PC-3 (cell line): ENCODE measurements at places on chromosomes 12 and 14.

DNA sequence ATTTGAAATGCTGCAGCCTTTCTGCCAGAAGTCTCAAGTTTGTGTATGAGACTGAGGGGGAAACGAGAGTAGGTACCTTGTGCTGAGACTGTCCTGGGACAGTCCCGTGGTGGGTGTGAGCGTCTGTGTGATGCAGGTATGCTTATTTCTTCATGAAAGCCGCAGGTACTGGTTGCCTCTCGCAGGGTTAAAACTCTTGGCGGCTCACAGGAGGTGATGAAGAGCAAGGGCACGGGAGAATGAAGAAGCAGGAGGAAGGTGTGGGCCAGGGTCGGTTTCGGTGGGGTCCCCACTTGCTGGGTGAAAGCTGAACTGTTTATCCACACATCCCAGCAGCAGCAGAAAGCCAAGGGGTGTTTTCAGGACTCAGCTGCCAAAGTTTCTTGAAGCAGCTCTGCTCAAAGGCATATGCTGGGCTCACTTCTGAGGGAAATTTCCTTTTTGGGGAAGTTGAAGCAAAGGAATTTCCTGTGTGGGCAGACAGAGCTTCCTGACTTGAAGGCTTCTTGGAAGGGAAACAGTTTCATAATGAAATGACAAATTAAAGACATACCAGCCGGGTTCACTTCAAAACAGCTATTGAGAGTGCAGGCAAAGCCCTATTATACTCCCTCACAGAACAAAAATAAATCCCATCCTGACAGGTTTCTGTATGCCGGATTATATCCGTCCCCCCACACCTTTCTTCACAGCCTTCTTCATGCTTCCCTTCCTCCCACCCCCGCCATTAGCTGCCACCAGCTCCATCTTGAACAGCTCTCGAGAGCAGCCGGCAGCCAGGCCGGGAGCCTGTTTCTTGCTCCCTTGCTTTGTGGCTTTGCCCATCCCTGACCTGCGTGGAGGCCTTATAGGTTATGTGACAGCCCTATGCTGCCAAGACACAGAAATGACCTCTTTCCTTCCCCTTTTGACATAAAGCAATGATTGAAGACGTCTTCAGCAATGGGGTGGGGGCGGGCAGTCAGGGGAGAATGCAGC, 116.6 kb downstream of the ETV6 start:
- no peak for DNase-seq

DNA sequence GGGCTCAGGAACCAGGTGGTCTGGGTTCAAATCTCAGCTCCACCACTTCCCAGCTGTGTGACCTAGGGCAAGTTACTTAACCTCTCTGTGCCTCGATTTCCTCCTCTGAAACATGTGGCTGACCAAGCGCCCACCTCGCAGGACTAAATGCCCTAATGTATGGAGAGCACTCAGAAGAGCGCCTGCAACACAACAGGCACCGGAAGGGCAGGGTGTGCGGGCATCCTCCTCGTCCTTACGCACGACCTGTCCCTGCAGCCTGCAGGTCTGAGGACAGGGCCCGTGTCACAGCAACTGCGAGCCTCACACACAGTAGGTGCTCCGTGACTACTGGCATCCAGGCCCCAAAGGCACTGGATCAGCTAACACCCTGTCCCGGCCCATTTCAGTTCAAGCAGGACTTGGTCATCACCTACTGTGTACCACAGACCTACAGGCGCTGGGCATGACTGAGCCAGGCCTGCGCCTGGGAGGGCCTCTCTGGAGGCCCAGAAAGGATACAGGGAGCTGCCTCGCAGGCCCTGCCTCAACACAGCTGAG, 131.5 kb downstream of the NCOR2 start:
- no peak for DNase-seq

DNA sequence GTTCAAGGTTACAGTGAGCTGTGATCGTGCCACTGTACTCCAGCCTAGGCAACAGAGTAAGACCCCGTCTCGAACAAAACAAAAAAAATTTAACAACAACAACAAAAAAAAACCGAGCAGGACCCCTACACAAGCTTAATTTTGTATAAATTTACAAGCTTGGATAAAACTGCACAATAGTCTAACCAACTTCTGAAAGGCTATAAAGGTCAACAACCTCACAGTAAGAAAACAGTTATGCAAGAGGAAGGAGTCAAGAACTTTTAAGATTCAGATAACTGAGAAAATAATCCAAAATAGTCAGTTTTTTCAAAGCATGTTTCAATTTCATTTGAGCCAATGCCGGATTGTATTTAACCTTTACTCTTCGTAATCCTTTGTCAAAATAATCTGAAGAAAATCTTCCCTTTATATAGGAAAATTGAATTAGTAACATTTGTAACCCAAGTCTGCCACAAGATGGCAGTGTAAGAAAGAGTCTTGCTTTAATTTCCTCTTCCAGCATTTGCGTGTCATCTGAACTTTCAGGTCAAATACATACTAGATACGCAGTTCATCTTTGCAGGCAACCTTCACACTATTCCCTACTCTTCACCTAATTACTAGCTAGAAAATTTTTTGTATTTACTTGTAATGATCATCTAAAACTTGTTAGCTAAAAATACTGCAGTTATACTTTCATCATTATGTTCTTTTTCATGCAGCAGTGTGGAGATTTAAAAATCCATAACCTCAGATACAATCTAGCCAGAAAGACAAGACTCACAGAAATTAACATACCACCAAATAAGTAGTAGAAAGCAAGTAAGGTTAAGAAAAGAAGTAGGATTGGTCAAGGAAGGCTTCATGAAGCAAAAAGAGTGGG, 5.8 kb downstream of the CCNB1IP1 start:
- DNase-seq, result peak; percentile 81

GRCh38 chr14:65639216-65639615, 226.7 kb downstream of the FUT8 start:
- peak; percentile 59 for DNase-seq

- no peak for DNase-seq
These were observed 21.4 kb upstream of the KCNK13 start for GRCh38 chr14:90040411-90040810.

DNA sequence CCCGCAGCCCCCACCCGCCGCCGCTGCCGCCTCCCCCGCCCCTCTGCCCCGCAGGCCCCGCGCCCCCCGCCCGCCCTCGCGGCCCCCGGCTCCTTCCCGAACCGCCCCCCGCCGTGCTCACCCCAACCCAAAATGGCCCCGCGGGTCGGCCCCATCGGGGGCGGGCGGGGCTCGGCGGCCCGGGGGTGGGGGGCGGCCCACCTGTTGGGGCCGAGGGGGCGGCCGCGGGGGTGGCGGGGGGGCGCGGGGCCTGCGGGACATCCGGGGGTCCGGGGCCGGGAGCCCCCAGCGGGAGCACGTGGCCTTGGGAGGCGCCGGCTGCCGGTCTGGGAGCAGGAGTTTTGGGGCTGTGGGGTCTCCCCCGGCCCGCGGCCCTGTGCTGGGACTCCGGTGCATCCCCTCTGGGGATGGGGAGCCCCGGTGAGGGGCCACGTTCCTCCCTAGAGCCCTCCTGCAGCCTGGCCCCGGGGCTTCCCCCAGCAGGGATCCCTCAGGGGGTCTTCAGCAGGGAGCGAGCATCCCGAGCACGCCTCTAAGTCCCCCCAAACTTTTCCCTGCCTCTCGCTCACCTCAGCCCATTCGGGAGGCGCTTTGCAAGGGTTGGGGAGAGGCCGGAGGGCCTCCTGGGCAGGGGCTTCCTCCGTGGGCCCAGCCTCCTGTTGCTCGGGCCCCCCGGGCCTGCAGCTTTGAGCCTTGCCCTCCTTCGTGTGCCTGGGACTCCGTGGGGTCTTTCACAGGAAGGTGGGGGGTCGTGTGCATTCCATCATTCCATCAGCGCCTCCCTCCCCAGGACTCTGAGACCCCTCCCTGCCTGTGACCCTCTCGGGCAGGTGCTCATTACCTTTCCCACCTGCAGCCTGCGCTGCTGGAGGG, 710 bp downstream of the MTA1 start:
- no peak for DNase-seq

- DNase-seq, result no peak
These were observed 10.7 kb downstream of the TEDC1 start for GRCh38 chr14:105501504-105502291.

- DNase-seq, result no peak
These were observed 411 bp upstream of the DCAF4 start for GRCh38 chr14:72925815-72926291.

- peak; percentile 84 for DNase-seq
These were observed 71.4 kb downstream of the SLC41A2 start for GRCh38 chr12:104886418-104887401.

GRCh38 chr12:13379531-13380188, 183.1 kb downstream of the EMP1 start:
- DNase-seq, result no peak

- no peak for DNase-seq
These were observed 32.4 kb downstream of the PSEN1 start for GRCh38 chr14:73168691-73169090.

DNA sequence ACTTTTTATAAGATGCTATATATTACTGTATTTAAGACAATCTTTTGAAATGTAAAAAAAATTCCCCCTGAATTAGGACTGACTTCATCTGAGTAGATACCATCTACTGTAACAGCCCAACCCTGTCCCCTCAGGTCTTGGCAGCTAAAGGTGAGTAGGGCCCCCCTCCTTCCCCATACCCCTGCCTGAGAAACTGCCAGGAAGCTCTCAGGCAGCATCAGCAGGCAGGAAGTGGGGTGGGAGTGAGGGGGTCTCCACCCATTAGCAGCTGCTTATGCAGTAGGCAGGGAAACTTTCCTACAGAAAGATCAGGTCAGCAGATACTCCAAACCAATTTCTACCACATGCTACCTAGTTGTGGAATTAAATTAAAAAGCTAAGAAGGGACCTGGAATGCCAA, 62.5 kb downstream of the PAX9 start:
- no peak for DNase-seq

DNA sequence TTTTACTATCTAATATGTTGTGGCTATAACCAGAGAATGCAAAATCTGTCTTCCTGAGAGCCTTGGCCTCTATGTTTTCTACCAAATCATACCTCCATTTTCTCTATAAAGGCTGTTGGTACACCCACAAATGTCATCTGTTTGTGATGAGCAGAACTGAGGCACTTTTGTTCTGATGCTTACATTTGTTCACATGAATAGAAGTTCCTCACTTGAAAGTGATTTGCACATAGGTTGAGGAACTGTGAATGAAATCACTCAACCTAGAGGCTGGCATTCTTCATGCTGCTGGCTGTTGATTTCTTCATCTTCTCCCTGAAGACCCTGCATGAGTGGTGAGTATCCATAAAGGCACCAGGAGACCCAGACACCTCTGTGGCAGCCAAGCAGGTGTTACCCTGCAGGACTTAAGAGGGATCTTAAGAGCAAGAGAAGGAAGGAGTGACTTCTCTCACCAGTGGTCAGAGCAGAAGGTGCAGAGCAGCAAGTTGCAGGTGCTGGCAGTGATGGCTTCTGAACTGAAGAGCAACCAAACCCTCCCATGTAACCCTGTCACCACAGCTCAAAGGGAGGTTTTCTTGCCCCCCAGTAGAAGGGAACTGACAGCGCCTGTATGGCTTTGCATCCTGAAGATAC, 110.3 kb downstream of the HMGA2 start:
- no peak for DNase-seq

DNA sequence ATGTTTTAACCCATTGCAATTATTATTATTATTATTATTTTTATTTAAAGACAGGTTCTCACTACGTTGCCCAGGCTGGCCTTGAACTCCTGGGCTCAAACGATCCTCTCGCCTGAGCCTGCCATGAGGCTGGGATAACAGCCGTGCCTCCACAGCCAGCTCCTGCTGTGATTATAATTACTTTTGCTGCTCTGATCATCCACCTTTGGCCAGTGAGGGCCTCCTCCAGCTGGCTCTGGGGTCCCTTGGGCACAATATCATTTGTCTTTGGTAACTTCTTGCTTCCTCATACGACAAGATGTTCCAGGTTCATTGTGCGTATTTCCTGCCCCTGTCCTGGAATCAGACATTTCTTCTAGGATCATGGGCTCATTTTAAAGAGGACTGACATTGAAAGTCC, 28.4 kb downstream of the LRTM2 start:
- DNase-seq, result no peak

DNA sequence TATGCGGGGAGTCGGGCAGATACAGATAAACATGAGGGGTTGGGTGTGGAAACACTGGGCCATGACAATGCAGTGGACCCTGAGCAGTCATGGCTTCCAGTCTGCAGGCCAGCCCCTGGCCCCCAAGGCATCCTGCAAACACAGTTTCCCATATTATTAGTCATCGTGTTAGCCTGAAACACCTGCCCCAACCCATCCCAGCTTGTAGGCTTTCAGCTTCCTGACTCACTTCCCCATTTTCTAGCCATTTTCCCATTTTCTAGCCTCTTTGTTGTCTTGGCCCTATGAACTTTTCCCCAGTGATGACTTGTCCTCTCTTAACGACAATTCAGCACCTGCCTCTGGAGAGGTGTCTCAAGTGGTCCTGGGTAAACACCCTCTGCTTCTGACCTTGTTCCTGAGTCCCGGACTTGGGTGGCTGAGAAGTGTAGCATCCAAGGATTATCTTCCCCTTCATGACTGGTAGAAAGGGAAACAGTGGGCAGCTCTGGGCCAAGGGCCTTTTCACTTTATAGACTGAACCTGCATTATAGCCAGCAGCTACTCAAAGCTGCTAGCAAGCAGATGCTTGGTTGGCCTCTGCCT, 4.3 kb upstream of the PGF start:
- peak; percentile 55 for DNase-seq

DNA sequence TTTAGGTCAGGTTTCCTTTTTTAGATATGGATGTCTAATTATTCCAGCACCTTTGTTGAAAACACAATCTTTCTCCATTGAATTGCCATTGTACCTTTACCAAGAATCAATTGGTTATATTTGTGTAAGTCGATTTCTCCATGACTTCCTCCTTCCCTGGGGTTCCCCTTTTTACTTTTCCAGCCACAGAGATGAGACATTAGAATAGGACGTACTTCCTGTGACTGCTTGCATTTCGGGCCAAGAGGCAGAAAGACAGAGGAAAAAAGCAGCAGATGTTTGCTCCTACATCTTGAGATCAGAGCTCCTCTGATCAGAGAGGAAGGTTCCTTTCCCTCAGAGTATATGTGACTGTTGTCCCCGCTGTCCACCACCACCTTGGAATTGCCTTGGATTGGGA, 453.7 kb upstream of the RGS6 start:
- DNase-seq, result no peak

DNA sequence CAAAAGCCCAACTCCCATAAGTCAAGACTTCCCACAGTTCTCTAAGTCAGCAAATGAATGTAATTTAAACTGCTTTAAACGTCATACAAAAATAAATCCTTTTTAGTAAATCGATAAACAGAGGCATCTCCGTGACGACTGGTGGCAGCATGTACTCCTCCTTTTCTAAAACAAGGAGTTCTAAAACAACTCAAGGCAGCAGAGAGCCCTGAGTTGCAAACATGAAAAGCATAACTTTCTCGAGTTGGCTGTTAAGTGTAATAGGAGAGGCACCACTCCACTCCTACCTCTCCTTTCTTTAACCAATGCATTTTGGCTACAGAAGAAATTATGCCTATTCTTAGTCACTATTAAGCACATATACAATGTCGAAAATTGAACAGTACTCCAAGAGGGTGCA, 22.0 kb downstream of the LTBR start:
- DNase-seq, result no peak
